ENCODE measurements at places on chromosomes 2 and 18. TPM values are rescaled to one million over a fixed set of nuclear protein-coding genes. Genes with fewer than 3 reads are reported as not detected.

DCAF17 gene
- 26.4 TPM for total RNA-seq

AGAP1 gene
- total RNA-seq, result 46.3 TPM

COLEC11 gene
- 0.33 TPM for total RNA-seq

KIF5C gene
- 38.9 TPM for total RNA-seq

DOK6 gene
- total RNA-seq, result 5.4 TPM

IL36A gene
- not detected for total RNA-seq

UCN gene
- total RNA-seq, result 0.74 TPM

NTSR2 gene
- total RNA-seq, result not detected

ALK gene
- total RNA-seq, result 7.7 TPM

C2orf80 gene
- not detected for total RNA-seq

RAB6C gene
- 0.50 TPM for total RNA-seq

PKDCC gene
- 81.8 TPM for total RNA-seq

SGO2 gene
- 5.5 TPM for total RNA-seq

RGPD4 gene
- total RNA-seq, result not detected

TDRD15 gene
- not detected for total RNA-seq

FSIP2 gene
- 3.3 TPM for total RNA-seq

FSHR gene
- total RNA-seq, result not detected

DNA sequence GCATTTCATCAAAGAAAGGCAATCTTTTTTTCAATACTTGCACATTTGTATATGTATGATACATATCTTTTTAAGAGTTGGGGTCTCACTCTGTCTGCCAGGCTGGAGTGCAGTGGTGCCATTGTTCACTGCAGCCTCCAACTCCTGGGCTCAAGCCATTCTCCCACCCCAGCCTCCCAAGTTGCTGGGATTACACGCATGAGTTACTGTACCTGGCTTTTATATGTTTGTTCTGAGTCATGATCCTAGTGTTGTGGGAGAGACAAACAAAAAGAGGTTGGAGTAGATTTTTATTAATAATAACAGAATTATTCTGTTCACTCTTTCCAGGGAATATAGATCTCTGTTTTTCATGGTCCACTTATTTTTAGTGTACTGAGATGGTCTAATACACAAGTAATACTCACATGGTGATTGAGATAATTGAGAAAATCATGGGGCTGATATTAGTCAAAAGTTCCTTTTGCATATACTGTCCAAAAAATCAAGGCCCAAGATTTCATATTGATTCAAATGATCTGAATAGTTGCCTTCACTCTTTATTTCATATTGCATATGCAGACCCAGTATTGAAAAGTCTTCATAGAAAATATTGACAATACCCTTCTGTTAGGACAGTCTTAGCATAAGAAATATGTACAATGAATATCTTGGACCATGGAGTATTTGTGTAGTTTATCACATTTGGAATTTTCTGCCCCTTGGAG is 138.3 kb downstream of the FMNL2 start:
- H3K36me3 ChIP-seq, result no peaks in the 10 kb centered on the region
- H3K4me1 ChIP-seq, result peaks cover 33% of the 10 kb centered on the region
- H3K4me3 ChIP-seq, result no peak overlapping the region
- H3K27me3 ChIP-seq, result no peaks in the 10 kb centered on the region

DNA sequence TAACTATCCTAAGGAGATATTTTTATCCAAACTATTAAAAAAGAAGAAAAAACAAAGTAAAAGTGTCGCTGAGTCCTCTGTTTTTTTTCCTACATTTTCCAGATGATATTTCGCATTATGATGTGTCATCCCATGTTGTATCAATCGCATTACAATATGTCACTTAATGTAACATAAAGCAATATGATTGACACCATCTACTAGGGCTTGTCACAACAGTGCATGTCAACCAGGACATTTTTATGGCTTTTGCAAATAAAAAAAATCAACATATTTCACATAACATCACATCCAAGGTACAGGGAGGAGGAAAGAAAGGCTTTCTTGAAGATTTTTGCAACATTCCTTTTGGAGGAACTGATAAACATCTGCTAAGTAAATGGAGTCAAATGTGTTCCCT is 308.9 kb downstream of the ETAA1 start:
- no peak overlapping the region for H3K27ac ChIP-seq
- DNase-seq, result no peak
- no peaks in the 10 kb centered on the region for H3K27me3 ChIP-seq
- no peaks in the 10 kb centered on the region for H3K36me3 ChIP-seq

- H3K4me1 ChIP-seq, result peaks cover 28% of the 10 kb centered on the region
- H3K27me3 ChIP-seq, result peaks cover 11% of the 10 kb centered on the region
- H3K27ac ChIP-seq, result peak overlapping the region; percentile 75
- DNase-seq, result no peak
- H3K4me3 ChIP-seq, result peak overlapping the region; percentile 57
These were observed 12.6 kb upstream of the RAB17 start for GRCh38 chr2:237603049-237603717.

- H3K4me3 ChIP-seq, result no peak overlapping the region
- peaks cover 21% of the 10 kb centered on the region for H3K4me1 ChIP-seq
- no peak overlapping the region for H3K27ac ChIP-seq
- DNase-seq, result no peak
- no peaks in the 10 kb centered on the region for H3K36me3 ChIP-seq
These were observed 36.5 kb upstream of the LHCGR start for GRCh38 chr2:48792030-48792429.

GRCh38 chr2:19863303-19864041 is 38.3 kb downstream of the TTC32 start:
- no peak overlapping the region for H3K4me3 ChIP-seq
- no peak overlapping the region for H3K27ac ChIP-seq
- H3K4me1 ChIP-seq, result peaks cover 20% of the 10 kb centered on the region
- DNase-seq, result peak; percentile 78

GRCh38 chr2:57598551-57598950 is 448.1 kb upstream of the VRK2 start:
- DNase-seq, result no peak
- peaks cover 4% of the 10 kb centered on the region for H3K4me1 ChIP-seq
- H3K36me3 ChIP-seq, result no peaks in the 10 kb centered on the region
- no peak overlapping the region for H3K4me3 ChIP-seq
- peaks cover 4% of the 10 kb centered on the region for H3K27me3 ChIP-seq

GRCh38 chr2:204529795-204530463 is 15.3 kb upstream of the PARD3B start:
- no peaks in the 10 kb centered on the region for H3K4me1 ChIP-seq
- H3K4me3 ChIP-seq, result no peak overlapping the region
- no peaks in the 10 kb centered on the region for H3K27me3 ChIP-seq
- H3K27ac ChIP-seq, result no peak overlapping the region

GRCh38 chr2:188315750-188316149 is 24.1 kb downstream of the GULP1 start:
- H3K36me3 ChIP-seq, result peaks cover 20% of the 10 kb centered on the region
- no peak for DNase-seq
- no peaks in the 10 kb centered on the region for H3K27me3 ChIP-seq

- no peaks in the 10 kb centered on the region for H3K36me3 ChIP-seq
- H3K4me1 ChIP-seq, result peaks cover 11% of the 10 kb centered on the region
- H3K27me3 ChIP-seq, result no peaks in the 10 kb centered on the region
- no peak overlapping the region for H3K4me3 ChIP-seq
- no peak overlapping the region for H3K27ac ChIP-seq
These were observed 47.0 kb upstream of the IHH start for GRCh38 chr2:219107758-219108157.

DNA sequence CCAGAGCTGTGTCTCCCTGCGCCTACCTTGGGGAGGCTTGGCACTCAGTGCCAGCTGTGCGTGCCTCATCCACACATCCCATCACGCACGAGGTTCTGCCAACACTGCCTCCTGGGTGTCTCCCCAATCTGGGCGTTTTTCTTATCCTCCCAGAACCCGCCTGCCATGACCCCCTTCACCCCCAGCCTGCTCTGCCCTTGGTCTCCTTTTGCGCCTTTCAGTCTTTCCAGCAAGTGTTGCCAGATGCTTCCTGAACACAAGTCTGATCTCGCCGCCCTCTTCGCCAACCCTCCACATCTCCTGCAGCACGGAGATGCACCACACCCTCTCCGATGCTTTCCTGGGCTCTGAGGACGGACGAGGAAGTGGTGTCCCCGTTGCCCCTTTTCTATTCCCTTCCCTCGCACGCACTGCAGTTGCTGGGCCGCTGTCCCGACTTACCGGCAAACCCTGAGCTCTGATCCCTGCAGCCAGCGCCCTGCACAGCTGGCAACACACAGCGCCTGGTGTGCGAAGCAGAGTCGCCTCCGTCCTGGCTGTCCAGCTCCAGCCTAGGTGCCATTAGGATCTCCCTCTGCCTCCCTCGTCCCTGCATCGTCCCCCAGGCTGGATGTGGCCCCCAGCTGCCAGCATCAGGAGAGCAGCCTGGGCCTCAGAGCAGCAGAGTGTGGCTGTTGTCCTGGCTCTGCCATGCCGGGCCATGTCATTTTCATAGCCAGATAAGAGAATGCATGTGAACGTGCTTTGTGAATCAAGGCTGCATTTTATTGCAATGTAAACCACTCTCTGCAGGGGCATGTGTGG is 22.6 kb upstream of the ALLC start:
- no peaks in the 10 kb centered on the region for H3K36me3 ChIP-seq
- H3K27me3 ChIP-seq, result peaks cover 15% of the 10 kb centered on the region
- H3K4me1 ChIP-seq, result peaks cover 4% of the 10 kb centered on the region
- H3K4me3 ChIP-seq, result no peak overlapping the region

DNA sequence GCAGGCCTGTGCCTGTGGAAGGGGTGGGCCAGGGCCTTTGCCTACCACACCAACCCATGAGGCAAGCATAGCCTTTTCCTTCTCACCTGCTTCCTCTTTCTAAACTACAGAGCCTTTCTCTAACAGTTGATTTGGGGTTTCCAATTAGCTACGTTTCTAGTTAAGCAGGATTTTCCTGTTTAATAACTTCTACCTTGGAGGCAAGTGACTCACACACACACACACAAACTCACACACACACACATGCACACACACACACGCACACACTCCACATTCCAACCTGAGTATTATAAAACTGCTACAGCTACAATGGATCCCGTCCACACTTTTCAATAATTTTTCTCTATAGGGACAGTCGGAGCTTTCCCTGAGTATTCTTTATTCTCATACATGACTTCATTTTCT is 84.9 kb downstream of the SOX11 start:
- H3K27me3 ChIP-seq, result peaks cover 5% of the 10 kb centered on the region
- peaks cover 15% of the 10 kb centered on the region for H3K4me1 ChIP-seq
- no peak for DNase-seq
- peaks cover 6% of the 10 kb centered on the region for H3K36me3 ChIP-seq

- H3K27ac ChIP-seq, result no peak overlapping the region
- H3K4me3 ChIP-seq, result no peak overlapping the region
- DNase-seq, result no peak
- H3K36me3 ChIP-seq, result no peaks in the 10 kb centered on the region
These were observed 86.5 kb upstream of the TAF1B start for GRCh38 chr2:9756692-9757250.

DNA sequence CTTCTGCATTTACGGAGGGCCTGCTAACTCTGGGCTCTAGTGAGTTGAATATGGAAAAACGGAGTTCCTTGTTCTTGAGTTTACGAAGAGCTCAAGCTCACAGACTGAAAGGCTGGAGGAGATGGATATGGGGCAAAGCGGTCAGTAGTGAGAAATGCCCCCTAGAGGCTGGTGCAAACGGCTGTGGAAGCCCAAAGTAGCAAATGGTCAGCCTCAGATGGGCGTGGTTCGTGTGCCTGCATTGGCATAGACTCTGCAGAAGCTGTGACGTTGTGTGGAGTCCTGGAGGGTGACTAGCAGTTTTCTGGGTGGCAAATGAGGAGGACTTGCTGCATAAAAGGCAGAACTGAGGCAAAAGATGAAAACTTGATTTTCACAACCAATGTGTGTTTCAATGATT is 93.6 kb upstream of the TWIST2 start:
- DNase-seq, result no peak
- no peaks in the 10 kb centered on the region for H3K36me3 ChIP-seq
- H3K27ac ChIP-seq, result no peak overlapping the region
- no peak overlapping the region for H3K4me3 ChIP-seq

- no peak overlapping the region for H3K27ac ChIP-seq
- peaks cover 14% of the 10 kb centered on the region for H3K36me3 ChIP-seq
- no peaks in the 10 kb centered on the region for H3K27me3 ChIP-seq
- no peak for DNase-seq
These were observed 21.0 kb downstream of the MIB1 start for GRCh38 chr18:21761471-21762115.

GRCh38 chr18:58044370-58045241 is 580 bp downstream of the NEDD4L start:
- H3K36me3 ChIP-seq, result no peaks in the 10 kb centered on the region
- peak overlapping the region; percentile 99 for H3K4me3 ChIP-seq
- peak; percentile 76 for DNase-seq
- H3K27me3 ChIP-seq, result no peaks in the 10 kb centered on the region
- H3K27ac ChIP-seq, result peak overlapping the region; percentile 98
- peaks cover 26% of the 10 kb centered on the region for H3K4me1 ChIP-seq

- H3K4me3 ChIP-seq, result no peak overlapping the region
- H3K27ac ChIP-seq, result no peak overlapping the region
- peaks cover 9% of the 10 kb centered on the region for H3K4me1 ChIP-seq
- H3K27me3 ChIP-seq, result peaks cover 1% of the 10 kb centered on the region
- no peak for DNase-seq
These were observed 34.1 kb upstream of the NXPH2 start for GRCh38 chr2:138814123-138814898.

GRCh38 chr2:225112362-225113126 is 70.3 kb upstream of the DOCK10 start:
- H3K27me3 ChIP-seq, result no peaks in the 10 kb centered on the region
- DNase-seq, result no peak
- no peak overlapping the region for H3K27ac ChIP-seq
- H3K4me1 ChIP-seq, result peaks cover 11% of the 10 kb centered on the region

- no peak for DNase-seq
- H3K27me3 ChIP-seq, result no peaks in the 10 kb centered on the region
- H3K27ac ChIP-seq, result peak overlapping the region; percentile 80
- H3K36me3 ChIP-seq, result peaks cover 34% of the 10 kb centered on the region
- H3K4me3 ChIP-seq, result no peak overlapping the region
- peaks cover 52% of the 10 kb centered on the region for H3K4me1 ChIP-seq
These were observed 87.1 kb downstream of the ITGB1BP1 start for GRCh38 chr2:9336241-9336575.

- no peaks in the 10 kb centered on the region for H3K36me3 ChIP-seq
- H3K4me1 ChIP-seq, result peaks cover 60% of the 10 kb centered on the region
- no peak overlapping the region for H3K4me3 ChIP-seq
These were observed 100.8 kb upstream of the ASAP2 start for GRCh38 chr2:9105601-9106337.

DNA sequence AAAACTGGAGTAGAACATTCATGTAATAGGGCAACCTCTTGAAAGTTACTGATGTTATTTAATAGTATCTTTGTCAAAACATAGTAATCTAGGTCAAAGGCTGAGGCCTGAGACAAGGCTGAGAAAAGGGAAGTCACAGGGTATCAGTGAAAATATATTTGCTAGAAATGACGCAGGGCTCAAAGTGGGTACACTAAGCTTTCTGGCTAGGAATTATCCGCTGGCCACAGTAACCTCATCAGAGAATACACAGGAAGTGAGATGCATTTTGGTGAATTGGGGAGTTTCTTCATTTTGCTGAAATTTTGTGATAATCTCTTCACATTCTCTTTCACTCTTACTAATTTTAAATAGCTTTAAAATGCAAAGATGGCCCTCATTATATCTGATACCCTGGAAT is 206.8 kb downstream of the OTX1 start:
- H3K4me3 ChIP-seq, result no peak overlapping the region
- no peaks in the 10 kb centered on the region for H3K27me3 ChIP-seq
- no peak overlapping the region for H3K27ac ChIP-seq
- no peaks in the 10 kb centered on the region for H3K4me1 ChIP-seq
- H3K36me3 ChIP-seq, result no peaks in the 10 kb centered on the region

- no peak overlapping the region for H3K4me3 ChIP-seq
- no peak overlapping the region for H3K27ac ChIP-seq
- H3K27me3 ChIP-seq, result peaks cover 3% of the 10 kb centered on the region
- peaks cover 34% of the 10 kb centered on the region for H3K4me1 ChIP-seq
- no peak for DNase-seq
- no peaks in the 10 kb centered on the region for H3K36me3 ChIP-seq
These were observed 67.4 kb downstream of the IL1R2 start for GRCh38 chr2:102059151-102059550.

GRCh38 chr18:48858676-48859075 is 92.1 kb downstream of the SMAD7 start:
- H3K36me3 ChIP-seq, result peaks cover 28% of the 10 kb centered on the region
- no peak for DNase-seq
- peak overlapping the region; percentile 34 for H3K27ac ChIP-seq
- H3K27me3 ChIP-seq, result no peaks in the 10 kb centered on the region
